ENCODE measurements at places on chromosomes 3 and 15.

DNA sequence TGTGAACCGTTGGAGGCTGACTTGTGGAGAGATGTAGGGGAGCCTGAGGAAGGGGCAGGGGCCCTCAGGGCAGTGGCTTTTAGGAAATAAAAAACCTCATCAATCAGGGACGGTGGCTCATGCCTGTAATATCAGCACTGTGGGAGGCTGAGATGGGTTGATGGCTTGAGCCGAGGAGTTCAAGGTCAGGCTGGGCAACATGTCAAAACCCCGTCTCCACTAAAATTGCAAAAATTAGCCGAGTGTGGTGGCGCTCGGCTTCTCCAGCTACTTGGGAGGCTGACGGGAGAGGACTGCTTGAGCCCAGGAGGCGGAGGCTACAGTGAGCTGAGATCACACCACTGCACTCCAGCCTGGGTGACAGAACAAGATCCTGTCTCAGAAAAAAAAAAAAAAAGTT, 7.6 kb downstream of the TTC23 start:
- no peak for DNase-seq

GRCh38 chr15:20348900-20349773, 192.5 kb downstream of the GOLGA6L6 start:
- no peak for DNase-seq

DNA sequence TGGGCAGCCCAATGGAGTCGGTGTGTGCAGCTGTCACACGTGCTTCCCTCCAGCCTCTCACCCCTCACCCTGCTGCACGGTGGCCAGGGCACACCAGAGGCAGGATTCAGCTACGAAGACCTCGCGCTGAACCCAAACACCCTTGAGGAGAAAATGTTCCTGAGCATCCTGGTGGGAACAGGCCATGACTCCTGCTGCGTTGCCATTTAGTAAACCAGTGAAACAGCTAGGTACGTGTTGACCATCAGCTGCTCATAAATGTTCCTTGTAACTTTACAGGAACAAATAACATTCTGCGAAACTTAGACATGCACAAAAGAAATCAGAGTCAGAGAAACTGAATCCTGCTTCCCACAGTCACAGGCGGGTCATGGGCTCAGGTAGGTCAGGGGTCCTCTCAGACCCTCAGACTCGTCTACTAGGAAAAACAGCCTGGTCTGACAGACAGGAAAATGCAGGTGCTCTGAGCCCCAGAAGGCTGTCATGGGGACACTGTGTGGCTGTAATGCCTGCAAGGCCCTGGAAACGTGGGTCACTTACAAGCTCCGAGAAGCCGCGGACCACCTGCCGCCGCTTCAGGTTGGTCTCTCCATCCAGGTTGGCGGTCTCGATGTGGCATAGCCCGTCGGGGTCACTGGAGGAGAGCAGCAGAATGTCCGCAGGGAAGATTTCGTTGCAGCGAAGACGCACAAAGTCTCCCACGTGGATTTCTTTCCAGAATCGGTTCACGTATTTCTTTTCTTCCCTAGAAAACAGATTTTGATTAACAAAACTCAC, 82.5 kb downstream of the ATP10A start:
- no peak for DNase-seq

- DNase-seq, result no peak
These were observed 21.9 kb downstream of the MEGF11 start for GRCh38 chr15:66231394-66232266.

DNA sequence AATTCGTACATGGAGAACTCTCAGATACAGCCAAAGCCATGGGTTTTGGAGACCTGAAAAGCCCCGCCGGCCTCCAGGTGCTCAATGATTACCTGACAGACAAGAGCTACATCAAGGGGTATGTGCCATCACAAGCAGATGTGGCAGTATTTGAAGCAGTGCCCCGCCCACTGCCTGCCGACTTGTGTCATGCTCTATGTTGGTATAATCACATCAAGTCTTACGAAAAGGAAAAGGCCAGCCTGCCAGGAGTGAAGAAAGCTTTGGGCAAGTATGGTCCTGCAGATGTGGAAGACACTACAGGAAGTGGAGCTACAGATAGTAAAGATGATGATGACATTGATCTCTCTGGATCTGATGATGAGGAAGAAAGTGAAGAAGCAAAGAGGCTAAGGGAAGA, 23.5 kb downstream of the MYO5A start:
- DNase-seq, result no peak

DNA sequence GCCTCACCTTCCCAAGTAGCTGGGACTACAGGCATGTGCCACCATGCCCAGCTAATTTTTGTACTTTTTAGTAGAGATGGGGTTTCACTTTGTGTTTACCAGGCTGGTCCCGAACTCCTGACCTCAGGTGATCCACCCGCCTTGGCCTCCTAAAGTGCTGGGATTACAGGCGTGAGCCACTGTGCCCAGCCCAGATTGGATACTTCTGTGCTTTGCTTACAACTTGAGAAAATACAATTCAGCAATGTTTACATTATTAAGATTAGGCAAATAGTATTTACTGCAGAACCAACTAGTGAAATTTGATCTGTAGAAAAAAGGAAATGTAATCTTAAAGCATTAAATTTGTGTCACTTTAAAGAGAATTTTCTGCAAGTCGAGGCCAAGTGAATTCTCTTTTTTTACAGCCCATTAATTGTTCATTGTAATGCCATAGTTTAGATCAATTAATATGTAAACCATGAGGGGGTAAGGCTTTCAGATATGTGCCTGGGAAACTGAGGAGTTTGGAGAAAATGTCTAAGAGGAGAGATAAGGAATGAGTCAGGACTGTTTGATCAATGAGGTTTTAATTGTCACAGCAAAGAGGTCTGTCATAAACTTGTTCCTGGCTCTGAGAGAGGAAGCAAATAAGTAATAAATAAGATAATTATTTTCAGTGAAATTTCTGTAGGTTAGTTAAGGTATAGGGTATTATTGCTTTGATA, 15.3 kb downstream of the PYDC2 start:
- DNase-seq, result no peak

All from brain microvascular endothelial cell (primary cell).